ENCODE measurements at places on chromosomes 3 and 15.

DNA sequence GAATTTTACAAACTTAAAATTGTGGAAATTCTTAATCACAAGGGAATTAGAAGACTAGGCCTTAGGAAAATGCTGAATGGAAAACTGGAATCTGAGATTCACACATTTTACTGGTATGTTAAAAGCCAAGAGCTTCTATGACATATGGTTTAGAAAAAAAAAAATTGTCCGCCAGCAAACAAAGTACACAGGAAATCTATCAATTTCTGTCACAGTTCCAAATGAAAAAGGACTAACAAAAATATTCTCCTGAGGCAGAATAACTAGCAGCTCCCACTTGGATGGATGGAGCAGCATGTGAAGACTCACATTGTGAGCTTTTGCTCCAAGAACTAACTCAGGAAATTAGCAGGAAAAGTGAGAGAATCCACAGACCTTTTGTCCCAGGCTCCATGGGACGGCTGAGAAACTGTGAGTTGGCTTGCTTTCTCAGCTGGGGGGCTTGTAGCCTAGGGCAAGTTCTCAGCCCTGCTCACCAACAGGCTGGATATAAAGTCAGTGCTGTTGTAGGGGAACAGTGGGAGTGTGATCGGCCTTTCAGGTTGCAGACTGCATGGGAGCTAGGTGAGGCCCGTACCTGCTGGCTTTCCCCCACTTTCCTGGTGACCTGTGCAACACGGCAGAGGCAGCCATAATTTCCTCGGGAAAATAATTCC lies 731.1 kb upstream of the SGO1 start:
- DNase-seq: no peak

DNA sequence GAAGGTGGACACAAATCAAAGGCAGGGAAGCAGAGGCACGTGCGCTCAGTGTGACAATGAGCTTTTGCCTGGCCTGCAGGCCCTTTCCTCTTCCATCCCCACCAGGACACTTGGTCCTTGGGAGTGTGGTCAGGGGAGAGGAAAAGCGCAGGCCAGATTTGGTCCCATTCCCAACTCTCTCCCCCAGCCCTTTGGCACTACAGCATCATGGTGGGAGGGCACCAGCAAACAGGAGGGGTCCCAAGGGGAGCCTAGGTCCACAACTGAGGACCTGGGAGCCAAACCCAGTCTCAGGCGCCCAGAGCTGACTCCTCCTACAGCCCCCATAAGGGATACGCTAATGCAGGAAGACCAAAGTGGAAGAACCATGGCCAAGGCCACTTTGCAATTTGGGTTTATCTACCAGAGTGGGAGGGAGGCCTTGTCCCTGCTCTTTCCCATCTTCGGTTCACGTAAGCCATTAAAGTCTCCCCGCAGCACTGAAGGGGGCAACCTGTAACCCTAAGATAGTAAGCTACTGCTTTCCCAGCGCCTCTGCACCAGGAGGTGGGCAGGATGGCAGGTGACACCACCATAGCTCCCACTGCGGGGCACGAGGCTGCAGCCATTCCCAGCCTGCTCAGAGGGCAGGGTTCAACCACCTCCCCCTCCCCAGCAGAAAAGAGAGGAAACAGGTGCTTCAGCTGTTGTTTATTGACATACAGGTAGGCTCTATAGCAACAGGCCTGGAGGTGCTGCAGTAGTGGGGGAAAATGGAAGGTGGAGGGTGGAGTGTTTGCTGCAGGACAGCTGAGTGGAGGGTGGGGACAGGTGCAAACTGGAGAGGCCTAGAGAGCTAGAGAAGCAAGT lies 993 bp upstream of the GRAMD2A start:
- no peak for DNase-seq

GRCh38 chr15:39156166-39156565 lies 424.7 kb upstream of the THBS1 start:
- DNase-seq: no peak

- no peak for DNase-seq
Observed at GRCh38 chr15:74390647-74391288, 23.3 kb upstream of the CYP11A1 start.

- no peak for DNase-seq
Observed at GRCh38 chr3:53502737-53503136, 8.3 kb downstream of the CACNA1D start.

DNA sequence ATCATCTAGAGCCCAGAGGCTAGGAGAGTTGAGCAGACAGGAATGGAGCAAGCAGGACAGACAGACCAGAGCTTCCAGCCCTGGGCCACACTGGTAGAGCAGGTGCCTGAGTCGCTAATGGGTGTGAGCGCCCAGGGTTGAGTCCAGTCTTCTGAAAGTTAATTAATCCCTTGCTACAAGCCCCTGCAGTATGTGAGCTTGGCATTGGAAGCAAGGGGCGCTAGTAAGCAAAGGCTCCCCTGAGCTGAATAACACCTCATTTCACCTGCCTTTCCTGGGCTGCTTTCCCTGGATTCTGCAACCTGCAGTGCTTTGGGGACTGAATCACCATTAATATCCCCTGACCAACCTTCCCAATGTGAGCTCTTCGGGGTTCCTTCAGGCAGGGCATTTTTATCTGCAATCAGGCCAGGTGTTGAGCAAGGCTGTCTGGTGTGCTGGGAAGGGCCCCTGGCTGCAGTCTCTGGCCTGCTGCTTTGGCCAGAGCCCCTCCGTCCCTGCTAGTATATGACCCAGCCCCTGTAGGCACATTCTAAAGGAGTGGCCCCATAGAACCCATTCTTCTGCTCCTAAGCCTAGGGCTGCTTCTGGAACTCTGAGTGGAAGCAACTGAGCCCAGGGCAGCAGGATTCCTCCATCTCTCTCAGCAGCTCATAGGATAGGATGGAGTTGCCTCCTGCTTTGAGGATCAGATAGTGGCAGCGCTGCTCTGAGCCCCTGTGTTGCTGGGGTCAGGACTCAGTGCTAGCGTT lies 45.1 kb upstream of the EPHB1 start:
- DNase-seq: no peak

- DNase-seq: no peak
Observed at GRCh38 chr3:156635973-156636372, 38.4 kb upstream of the TIPARP start.

DNA sequence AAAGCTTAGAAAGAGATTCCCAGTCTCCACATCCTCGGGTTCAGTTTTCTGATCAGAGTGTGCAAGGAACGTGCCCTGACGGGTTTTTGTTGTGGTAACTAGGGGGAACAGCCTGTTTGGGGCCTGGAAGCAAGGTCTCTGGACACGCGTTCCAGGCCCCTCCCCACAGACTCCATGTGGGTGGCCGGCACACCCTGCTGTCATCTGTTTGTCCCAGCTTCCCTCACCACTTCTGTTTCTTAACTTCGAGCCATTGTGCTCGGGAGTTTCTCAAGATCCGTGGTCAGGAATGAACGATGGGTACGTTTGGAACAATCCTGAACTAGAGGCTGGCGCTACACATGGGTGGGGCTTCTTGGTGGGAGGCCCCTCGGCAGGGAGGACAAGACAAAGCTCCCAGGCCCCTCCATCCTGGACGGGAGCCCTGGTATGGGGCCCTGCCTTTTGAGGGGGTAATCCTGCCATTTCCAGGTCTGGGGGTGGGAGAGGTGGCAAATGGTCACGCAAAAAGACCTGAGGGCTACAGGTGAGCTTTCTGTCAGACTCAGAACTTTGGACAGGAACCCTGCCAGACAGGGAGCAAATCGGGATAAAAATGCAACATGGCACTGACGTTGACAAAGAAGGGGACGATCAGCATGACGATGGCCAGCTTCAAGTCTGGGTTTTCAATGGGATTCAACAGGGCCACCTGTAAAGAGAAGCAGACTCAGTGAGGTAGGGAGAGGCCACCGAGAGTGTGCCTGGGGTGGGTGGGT lies 8.5 kb upstream of the MUSTN1 start:
- DNase-seq: no peak

DNA sequence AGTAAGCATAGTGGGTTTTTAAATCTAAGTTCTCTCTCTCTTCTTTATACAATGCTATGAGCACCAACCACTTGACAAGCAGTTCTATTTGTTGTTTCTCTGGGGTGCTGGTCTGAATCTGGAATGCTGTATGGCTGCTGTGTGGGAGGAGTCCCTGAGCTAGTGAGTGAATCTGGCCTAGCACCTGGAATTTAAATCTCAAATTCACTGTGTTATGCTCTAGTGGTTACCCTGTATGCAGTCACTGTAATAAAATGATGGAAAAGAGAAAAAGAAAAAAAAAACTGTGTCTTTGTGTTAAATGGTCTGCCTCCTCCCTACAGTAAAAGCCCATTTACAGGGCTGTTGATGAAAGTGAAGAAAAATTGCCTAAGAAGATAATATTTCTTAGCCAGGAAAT lies 155.0 kb downstream of the ATP8B4 start:
- no peak for DNase-seq

DNA sequence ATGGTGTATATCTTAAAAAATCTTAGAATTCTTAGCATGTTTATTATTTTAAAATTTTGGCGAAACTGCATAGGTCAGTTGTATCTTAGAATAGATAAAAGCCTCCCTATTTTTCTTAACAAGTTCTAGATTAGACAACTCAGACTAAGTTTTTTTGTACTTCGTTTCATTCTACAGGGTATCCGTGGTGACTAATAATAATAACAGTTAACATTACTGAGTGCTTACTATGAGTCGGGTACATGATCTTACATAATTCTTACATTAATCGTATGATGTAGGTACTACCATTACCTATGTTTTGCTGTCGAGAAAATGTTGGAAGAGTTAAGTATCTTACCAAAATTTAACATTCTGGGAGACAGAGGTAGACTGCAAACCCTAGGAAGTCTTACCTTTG lies 60.7 kb downstream of the UBE2E2 start:
- no peak for DNase-seq

DNA sequence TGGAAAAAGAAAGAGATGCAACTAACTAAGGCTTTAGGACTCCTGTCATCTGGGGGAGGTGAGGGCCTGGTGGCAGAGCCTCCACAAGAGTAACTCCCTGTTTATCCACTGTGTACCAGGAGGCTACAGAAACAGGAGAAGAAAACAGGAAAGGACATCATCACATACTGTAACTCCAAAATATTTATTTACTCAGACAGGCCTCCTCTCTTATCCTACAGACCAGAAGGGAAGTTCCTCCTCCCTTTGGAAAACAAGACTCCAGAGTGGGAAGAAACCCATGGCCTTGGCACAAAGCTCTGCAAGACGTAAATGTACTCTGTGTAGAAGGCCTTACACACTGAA lies 40.1 kb upstream of the AKAP13 start:
- DNase-seq: no peak

Data from right forelimb (tissue), 1 donor.